Mesangial cell (primary cell): ENCODE measurements at places on chromosomes 16 and 17. TPM values are rescaled to one million over a fixed set of nuclear protein-coding genes. Genes with fewer than 3 reads are reported as not detected.

The CACNG1 gene
- total RNA-seq = not detected in 2 replicates

The OTOP2 gene
- total RNA-seq = not detected in 2 replicates

The MMP28 gene
- 0.49 and 1.3 TPM in 2 replicates for total RNA-seq

The TBX6 gene
- 1.4 TPM in 1 of 2 replicates, not detected in the other for total RNA-seq

The ITGB3 gene
- total RNA-seq = 148 and 185 TPM in 2 replicates
